OCI-M1 (cell line): ENCODE measurements at places on chromosomes 5 and 9.

DNA sequence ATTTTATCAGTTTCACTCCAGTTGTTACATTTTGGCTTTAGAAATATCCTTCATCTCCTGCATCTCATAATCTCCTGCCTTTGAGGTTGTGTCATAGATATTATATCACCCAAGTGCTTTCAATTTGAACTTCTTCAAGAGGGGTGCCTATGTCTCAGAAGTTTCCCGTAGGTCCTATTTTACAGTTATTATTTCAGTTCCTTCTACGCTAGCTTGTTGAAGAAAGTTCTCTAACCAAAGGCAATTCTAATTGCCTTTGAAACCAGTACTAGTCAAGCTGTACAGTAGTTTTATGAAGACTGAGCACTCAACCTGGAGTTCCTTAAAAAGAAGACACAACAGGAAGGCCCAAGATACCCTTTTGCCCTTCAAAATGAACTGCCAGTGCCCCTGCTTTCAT is 116.4 kb downstream of the ZCCHC7 start:
- no peak for DNase-seq

- no peak for DNase-seq
These were observed 102.6 kb upstream of the TBC1D2 start for GRCh38 chr9:98357921-98358535.

DNA sequence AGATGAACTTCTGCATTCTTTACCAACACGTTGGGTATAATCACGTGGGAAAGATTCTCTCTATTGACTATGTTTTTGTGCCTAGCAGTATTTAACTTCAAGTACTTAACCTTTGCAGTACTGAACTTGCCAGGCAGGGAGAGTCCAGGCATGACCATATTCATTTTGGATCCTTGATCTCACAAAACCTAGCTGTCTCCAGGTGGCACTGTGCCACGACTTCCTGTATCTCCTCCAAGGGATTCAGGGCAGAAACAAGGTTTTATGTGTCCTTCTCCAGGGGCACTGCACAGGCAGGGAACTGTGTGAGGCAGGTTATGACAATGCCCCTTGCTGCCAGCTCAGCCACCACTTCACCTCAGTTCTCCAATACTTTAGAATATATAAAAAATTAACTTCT is 11.7 kb upstream of the IFNA5 start:
- DNase-seq = peak; percentile 13

- no peak for DNase-seq
These were observed 165.4 kb downstream of the COL23A1 start for GRCh38 chr5:178424810-178425177.

DNA sequence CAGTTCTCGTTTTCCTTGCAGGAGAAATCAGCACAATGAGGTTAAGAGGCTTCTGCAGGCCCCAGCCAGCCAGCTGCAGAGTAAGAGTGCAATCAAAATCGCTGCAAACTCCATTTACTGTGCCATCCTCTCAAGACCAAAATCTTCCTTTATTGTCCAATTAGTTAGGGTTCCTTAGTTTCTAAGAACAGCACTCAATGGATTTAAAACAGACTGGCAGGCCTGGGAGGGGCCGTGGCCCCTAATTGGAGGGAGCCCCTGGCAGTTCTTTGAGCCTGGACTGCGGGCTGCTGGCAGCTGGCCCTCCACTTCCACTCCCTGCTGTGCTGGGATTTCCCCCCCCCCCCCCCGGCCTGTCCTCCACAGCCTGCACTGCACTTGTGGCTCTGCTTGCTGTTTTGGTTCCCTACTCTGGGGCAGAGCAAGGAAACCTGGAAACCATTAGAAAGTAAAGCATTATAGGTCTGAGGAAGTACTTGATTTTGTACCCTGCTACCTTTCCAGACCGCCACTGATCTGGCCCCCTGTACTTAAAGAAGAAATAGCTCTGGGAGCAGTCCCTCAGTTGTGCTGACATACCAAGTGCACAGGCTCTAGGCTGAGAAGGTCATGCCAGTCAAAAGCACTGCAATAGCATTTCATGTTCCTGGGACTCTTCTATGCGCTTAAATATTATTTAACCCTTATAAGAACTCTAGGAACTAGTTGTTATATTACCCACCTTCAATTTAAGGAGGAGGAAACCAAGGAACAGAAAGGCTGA is 129.0 kb downstream of the APBA1 start:
- DNase-seq = no peak

DNA sequence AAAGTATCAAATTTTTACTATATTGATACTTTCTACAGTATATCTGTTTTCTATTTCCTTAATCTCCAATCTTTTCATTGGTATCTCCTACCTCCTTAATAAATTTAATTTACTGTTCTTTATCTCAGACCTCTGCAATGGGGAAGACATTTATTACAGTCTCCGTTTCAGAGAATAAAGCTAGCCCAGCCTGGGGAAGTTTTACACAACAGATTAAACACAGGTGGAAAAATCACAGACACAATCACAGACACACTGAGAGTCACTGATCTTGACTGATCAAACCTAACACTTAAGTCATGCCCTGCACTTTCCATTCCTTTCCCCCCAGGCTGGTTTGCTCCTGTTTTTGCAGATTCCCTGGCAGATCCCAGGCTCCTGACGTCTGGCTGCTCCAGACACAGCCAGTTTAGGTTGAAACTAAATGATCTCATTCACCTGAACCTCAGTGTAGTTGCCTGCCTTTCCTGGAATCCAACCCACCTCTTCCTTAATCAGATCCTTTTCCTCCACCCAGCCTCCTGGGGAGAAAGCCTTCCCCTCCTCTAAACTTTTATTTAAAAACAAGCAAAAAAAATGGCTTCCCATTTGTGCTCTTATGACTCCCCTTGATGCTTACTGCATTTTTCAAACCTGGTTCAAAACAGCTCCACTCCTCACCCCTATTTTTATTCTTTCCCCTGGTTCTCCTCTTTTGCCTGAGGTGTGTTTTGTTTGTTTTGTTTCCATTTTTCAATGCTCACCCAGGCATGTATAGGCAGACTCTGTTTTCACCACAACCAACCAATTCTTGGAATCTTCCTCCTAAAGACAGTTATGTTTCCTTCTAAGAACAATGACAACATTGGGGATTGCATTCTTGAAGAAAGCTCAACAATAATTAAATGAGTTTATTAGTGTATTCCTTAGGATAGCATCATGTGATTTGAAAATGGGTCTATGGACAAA is 29.5 kb upstream of the OSMR start:
- no peak for DNase-seq

- DNase-seq = no peak
These were observed 728.4 kb downstream of the MAT2B start for GRCh38 chr5:164233791-164234190.

DNA sequence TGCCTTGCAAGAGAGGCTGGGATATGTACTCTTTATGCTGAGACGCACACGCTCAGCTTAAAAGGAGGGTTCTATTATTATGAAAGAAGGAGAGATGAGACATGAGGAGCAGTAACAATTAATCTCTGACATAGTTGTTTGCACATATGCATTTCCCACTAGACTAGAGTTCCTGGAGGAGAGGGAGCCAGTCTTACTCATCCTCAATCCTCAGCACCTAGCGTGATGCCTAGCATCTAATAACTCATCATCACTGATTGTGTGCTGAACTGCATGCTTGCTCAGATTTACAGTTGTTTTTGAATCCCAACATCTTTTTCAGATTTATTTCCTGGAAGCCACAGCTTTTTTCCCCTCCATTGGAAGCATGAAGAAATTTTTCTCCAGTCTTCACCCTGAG is 35.5 kb downstream of the GCNT4 start:
- no peak for DNase-seq

GRCh38 chr5:90193185-90193822 is 216.3 kb downstream of the CETN3 start:
- DNase-seq = no peak

- DNase-seq = no peak
These were observed 220.0 kb downstream of the GABBR2 start for GRCh38 chr9:98488571-98489312.

DNA sequence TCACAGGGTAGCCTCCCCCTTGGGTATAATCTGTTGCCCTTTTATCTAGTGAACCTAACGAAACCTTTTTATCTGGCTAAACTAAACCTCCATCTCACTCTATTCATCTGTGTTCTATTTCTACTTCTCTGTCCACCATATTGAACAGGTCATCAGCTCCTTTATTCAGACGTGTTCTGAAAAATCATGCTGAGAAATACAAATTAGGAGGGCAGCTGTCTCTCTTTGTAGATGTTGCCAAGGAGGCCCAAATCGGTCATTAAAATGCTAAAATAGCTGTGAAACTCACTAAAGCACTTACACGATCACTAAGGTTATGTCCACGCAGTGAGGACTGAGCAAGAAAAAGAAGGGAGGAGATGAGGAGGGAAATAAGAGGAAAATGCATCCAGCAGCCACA is 115.6 kb upstream of the RETREG1 start:
- DNase-seq = no peak

GRCh38 chr5:59645380-59645779 is 248.1 kb downstream of the PDE4D start:
- peak; percentile 18 for DNase-seq

DNA sequence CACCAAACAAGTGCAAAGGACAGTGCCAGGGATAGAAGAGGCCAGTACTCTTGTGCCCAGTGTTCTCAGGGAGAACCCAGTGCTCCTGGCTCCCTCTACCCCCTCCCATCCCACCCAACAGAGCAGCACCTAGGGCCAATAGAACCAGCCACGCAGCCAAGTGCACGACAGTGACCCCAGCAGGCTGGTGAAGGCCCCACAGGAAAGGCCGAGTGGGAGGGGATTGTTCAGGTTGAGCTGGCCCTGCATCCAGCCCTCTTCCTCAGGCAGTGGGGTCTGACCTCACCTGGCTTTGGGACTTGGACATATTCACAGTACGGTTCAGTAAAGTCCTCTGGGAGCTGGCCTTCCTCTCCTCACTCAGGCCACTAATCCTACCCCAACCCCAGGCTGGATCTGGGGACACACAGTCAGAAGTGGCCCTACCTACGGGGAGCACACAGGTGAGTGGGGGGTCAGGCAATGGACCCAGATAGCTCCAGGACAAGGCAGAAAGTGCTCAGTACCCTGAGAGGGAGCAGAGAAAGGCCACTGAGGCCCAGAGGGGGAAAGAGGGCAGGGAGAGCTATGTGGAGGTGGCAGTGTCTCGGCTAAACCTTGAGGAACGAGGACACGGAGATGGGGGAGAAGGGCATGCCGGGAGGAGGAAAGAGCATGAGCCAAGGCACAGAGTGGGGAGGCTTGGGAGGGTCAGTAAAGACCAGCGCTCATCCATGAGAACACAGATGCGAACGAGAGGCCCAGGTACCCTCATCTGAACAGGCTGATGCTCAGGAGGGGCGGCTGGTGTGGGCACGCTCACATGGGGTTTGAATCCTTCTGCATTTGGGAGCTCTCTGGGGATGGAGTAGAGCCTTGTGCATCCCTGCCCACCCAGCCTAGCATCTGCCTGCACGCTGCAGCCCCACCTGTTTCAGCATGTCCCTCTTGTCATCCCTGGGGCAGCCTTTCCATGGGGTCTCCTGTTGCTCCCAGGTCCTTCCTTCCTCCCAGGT is 25.6 kb downstream of the POLR1E start:
- DNase-seq = no peak

DNA sequence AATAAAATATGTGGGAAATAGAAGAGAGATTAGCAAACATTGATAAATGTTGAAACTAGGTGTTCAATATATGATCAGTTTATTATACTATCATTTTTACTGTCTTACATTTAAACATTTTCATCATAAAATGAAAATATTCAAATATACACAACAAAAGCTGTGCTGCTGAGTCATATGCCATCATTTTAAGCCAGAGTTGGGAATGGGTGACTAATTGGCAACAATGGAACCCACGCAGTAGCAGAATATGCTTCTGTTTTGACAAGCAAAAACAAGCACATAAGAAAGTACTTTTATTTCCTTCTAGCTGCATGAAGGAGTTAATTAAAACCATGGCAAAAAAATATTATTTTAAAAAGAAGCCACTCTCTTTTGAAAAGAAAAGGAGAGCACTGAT is 340.0 kb upstream of the EDIL3 start:
- DNase-seq = no peak

DNA sequence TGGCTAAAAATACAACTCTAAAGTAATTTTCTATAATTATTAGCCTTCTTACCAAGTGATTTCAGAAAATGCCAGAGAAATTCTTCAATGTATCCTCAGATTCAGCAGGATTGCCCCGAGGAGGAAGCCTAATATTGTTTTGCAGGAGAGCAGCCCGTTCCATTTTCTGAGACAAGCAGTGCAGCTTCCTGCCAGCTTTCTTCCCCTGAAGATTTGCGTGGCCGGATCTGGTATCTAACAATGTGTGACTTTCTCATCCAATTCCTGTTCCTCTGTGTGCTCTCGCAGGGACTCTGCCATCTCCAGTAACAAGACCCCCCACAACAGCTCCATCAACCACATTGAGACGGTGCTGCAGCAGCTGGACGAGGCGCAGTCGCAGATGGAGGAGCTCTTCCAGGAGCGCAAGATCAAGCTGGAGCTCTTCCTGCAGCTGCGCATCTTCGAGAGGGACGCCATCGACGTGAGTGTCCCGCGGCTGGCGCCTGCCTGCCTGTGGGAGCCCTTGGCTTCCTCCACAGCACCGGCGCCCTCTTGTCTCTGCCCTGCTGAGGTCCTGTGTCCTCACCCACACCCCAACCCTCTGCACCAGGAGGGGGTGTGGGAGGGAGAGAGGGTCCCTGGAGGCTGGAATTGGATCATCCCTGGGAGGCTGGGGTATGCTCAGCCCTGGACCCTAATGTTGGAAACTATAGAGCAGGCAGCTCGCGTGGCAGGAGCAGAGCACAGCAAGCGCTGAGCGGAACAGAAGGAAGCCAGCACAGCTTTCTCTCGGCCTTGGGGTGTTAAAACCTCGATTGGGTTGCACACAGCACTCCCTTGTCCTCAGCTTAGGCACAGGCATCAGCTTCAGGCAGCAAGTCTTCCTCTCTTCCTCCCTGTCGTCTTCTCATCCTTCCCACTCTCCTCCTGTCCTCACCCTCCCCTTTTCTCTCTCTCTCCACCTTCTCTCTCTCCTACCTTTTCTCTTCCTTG is 216.2 kb downstream of the TRIO start:
- no peak for DNase-seq

DNA sequence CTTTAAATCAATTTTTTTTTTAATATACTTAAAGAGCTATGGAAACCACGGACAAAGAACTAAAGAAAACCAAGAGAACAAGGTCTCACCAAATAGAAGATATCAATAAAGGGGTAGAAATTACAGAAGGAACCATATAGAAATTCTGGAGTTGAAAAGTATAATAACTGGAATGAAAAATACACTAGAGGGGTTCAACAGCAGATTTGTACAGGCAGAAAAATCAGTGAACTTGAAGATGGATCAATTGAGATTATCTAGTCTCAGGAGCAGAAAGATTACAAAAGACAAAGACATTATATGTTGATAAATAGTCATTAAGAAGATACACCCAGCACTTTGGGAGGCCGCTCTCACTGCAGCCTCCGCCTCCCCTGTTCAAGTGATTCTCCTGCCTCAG is 56.1 kb downstream of the GAPVD1 start:
- DNase-seq = no peak
